ENCODE measurements at places on chromosomes 1 and 21.

DNA sequence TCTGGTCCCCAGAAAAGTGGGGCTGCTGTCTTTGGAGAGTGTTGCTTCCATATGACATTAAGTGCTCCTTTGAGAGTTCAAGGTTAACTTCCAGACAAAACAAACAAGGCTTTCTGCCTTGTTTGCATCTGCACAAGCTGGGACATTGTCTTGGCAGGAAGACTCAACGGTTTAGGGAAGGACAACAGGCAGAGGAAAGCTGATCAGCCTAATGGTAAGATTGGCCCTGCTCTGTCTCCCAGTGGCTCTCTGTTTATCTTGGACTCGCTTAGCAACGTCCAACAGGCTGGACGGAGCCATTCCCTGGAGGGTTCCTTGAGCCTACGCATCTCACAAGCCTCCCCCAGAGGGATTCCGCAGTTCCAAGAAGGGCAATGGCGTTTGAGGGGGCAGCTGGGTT lies 62.2 kb upstream of the SLC44A3 start:
- no peak for DNase-seq

DNA sequence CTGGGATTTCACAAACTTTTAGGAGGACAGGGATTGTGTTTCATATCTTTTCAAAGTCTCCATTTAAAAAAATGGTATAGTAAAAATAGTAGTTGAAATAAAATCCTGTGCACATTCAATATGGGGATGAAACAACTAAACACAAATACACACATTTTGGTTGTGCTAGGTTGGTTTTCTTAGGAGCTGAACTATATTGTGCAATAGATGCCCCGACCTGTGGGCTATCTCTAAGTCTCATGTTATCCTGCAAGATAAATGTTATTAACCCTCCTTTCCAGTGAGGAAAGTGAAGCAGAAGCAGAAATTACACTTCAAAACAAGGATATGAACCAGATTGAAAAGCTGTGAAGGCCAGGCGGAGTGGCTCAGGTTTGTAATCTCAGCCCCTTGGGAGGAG lies 1.3 kb upstream of the PLD5 start:
- DNase-seq, result no peak

- no peak for DNase-seq
Measured at GRCh38 chr1:247060771-247061170, 17.8 kb downstream of the ZNF670 start.

GRCh38 chr1:79079770-79080169 lies 73.2 kb upstream of the ADGRL4 start:
- no peak for DNase-seq

DNA sequence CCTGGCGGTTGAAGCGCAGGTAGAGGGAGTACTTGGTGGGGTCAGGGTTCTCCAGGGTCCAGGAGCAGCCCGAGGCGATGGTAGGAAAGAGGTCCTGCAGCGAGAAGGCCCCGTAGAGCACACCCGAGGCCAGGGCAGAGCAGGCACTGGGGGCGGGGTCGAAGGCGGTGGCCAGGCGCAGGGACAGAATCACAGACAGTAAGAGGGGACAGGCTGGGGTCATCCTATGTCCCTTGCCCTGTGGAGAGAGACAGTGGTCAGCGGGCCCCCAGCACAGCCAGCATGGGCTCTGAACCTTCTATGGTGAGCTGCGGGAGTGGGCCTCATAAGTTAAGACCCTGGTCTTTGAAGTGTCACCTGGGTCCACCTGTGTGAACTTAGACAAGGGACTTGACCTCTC lies 7.6 kb downstream of the ADGRB2 start:
- no peak for DNase-seq

DNA sequence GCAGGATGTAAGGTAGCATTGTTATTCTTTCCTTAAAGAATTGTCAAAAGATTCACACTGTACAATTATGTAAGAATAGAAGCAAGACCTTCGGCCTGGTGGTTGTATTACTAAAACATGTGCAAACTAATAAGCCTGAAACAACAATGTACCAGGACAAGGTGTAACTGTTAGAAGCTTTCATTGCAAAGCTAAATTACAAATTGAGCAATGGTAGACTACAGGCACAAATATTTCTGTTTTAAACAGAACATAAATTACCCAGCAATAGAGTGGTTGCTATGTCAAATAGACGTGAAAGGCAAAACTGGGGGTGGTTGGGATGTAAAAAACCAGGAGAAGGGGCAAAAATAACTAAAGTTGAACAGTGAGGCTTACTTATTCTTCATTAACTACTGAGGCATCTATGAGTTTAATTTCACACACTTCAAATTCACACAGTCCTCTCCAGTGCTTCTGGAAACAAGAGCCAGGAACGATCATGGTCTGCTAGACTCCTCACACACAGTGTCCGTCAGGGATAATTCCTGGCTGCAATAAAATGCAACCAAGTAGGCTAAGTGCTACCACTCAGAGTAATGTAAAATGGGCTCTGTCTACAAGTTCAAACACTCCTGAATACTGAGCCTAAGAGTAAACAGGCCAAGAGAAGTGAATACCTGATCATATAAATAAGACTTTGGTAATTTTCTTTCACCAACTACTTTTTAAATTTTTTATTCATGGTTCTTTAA lies 39.3 kb upstream of the C1orf198 start:
- no peak for DNase-seq

DNA sequence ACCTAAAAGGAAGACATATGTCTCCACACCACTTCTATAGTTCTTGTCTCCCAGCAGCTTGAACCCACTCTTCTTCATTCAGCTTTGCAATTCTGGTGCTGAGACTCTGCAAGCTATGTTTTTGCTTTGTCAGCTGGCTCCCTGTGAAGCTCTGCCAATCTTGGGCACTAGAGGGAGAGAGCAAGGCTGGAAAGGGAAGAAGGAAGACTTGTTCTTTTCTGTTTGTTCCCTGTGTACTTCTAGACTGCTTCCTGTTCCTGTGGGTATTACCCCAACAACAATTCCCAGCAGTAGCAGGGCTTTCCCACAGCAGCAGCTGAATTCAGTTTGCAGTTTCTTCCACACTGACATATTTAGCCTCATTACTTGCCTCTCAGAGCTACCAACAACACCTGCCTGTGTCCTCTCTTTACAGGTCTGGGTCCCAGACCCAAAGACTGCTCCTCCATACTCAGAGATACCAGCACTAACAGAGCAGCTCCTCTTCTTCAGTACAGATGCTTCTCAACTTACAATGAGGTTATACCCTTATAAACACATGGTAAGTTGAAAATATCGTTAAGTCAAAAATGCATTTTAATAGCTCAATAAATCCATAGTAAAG lies 275.2 kb upstream of the NEGR1 start:
- DNase-seq, result no peak

DNA sequence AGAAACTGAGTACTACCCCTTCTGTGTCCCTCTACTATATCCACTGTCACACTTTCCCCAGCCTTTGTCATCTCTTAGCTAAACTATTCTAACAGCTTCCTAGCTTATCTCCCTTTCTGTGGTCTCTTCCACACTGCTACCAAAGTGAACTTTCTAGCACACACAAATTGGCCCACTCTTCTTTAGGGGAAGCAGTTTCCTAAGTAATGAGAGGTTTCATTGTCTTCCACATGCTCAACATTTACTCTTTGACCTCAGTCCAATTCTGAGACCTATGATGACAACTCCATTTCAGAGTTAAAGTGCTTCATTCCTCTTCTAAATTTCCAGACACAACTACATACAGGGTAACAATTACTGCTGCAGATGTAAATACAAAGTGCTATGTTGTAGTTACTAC lies 32.9 kb downstream of the SCYL3 start:
- DNase-seq, result no peak

Data from NCI-H2029 (cell line).